ENCODE measurements at places on chromosomes 5 and 9.

DNA sequence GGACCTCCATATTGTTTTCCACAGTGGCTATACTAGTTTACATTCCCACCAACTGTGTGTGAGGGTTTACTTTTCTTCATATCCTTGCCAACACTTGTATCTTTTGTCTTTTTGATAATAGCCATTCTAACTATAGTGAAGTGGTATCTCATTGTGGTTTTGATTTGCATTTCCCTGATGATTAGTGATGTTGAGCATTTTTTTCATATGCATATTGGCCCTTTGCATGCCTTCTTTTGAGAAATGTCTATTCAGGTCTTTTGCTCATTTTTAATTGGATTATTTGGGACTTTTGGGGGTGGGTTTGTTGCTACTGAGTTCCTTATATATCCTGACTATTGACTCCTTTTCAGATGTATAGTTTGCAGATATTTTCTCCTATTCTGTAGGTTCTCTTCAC is 44.4 kb downstream of the FEM1C start:
- DNase-seq = no peak

DNA sequence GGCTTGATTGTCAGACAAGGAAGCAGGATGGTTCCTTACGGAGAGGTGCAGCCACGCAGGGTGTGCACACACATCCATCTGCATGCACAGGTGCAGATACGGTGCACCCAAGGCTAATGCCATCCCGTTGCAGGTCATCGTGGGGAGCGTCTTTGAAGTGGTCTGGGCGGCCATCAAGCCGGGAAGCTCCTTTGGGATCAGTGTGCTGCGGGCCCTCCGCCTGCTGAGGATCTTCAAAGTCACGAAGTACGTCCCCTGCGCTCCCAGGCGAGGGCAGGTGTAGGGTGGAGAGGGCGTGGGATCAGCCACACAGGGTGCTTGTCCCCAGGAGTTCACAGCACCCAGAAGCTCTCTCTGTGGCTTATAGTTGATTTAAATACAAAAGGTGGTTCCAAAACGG is 106.4 kb downstream of the CACNA1B start:
- no peak for DNase-seq

DNA sequence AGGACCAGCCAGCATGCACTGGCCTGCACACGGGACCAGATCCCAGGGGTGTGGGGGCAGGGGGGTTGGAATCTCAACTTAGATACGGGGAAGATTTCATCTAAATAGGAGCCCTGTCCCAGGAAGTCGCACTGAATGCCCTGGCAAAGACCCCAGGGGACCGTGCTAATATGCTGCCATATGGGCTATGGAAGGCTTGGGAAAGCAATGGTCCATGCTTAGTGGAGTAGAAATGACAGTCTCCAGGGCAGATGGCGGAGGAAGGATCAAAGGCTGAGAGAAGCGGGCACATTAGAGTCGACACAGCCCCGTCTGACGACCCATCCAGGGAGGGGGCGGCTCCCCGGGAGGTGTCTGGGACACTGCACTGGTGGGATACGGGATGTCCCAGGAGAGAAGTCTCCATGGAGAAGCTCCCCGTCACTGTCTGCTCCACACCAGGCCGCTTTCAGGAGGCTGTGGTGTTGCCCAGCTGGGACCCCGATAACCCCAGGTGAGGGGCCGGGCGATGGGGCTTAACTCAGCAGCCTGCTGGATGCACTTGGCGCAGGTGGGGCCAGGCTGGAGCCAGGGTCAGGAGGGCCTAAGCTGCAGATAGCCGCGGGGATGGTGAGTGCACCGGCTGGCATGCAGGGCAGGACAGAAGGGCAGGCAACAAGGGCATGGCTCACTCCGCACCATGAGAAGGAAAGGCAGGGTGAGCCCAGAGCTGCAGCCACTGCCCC is 377.7 kb upstream of the IRX1 start:
- DNase-seq = no peak

DNA sequence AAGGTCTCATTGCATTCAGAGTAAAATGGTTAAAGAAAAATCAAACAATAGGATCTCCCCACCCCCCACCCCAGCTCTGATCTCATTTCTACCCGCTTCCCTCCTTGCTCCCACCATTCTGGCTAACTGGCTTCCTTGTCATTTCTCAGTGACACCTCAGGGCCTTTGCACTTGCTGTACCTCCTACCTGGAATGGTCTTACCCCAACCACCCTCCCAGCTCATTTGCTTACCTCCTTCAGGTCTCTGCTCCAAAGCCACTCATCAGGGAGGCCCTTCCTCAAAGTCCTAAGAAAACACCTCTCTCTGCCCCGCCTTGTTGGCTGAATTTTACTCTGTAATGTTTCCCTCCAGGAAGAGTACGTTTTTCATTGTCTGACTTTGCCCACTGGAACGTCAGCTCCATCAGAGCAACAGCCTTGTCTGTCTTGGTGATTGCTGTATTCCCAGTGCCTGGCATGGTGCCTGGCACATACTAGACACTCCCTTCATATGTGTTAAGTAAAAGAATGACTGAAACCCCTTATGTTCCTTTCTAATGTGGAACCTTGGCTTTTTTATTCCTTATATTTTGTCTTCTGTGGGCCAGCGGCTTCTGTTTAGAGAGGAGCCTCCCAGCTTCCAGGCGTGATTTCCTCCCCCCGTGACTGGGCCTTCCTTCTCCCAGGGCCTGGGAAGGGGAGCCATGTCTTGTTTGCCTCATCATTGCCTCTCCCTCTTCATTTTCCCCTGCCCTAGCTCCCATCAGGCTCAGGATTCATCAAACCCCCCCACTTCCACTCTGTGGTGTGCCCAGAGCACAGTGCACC is 26.9 kb downstream of the NEURL1B start:
- no peak for DNase-seq

GRCh38 chr9:136302527-136302926 is 1.4 kb downstream of the CCDC187 start:
- no peak for DNase-seq

DNA sequence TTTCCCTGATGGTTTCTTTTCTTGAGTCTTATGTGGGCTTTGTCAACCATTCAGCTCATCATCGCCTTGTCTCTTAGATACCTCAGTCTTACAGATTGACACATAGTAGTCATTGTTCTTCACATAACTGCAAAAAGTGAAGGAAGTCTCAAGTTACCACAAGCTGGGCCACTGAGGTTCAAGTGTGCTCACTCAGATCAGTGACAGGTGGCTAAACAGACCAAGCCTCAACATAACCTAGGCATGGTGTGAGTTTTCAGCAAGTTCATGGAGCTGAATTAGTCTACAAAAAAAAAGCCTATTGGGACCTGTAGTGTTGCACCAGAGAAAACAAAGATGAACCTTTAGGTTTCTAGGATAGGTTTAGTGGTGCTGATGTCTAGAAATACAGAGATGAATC is 58.2 kb downstream of the RFK start:
- DNase-seq = no peak

GRCh38 chr5:149227168-149227826 is 44.4 kb upstream of the AFAP1L1 start:
- peak; percentile 45 for DNase-seq

DNA sequence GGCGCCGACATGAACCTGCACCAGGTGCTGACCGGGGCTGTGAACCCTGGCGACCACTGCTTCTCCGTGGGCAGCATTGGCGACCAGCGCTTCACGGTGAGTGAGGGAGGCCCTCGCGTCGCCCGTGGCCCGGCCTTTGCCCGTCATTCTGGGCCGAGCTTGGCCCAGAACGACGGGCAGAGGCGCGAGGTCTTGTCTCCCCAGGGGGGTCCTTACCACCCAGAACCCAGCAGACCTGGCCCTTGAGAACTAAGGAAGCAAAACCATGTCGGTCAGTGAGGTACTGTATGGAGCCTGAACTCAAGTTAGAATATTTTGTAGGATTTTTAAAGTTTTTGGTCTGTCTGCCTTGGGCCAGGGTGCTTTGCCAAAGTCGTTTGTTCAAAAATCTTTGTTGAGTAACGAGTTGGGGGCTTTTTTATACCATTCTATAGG is 691 bp downstream of the DMXL1 start:
- no peak for DNase-seq

GRCh38 chr9:31541721-31542281 is 842.6 kb upstream of the ACO1 start:
- DNase-seq = peak; percentile 18

DNA sequence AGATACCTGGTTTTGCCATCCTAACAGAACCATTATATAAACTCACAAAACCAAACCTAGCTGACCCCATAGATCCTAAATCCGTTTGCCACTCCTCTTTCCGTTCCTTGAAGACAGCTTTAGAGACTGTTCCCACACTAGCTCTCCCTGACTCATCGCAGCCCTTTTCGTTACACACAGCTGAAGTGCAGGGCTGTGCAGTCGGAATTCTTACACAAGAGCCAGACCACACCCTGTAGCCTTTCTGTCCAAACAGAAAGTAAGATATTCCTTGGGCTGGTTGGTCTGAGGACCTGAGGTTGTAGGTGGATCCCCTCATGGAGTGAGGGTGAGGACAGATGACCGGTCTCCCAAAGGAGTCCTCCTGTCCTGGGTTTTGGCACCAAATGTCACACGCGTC is 56.7 kb upstream of the NAA35 start:
- DNase-seq = no peak

DNA sequence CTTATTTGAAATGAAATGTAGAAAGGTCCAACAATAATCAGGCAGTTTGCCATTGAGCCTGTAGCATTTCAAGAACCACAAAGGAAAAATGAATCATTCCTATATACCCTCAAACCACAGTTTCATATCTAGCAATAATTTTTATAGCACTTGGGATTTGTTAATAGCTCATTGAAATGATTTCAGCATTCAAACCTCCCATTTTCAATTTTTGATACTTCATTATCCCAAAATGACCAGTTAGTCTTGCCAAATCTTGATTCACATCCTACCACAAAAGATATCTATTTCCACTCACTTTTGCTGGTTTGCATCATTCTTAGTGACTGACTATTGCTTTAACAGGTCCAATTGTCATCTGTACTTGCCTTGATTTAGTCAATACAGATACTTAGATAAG is 790.1 kb downstream of the TLE1 start:
- DNase-seq = peak; percentile 41

DNA sequence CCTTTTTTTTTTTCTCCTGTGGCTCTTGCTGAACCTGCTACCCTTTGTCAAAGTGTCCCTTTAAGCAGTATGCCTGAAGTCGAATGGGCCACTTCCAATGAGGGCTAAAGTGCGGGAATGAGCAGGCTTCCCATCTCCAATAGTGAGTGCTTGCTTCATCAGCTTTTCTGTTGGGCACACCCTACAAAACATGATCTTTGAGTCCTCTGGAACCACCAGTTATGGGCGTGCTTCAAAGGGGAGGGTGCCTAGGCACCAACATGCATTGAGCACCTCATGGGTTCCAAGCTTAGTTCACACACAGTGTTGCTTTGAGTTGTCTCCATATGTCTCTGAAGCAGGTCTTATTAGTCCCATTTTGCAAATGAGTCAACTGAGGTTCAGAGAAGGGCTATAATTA is 132.8 kb upstream of the CPEB4 start:
- no peak for DNase-seq

DNA sequence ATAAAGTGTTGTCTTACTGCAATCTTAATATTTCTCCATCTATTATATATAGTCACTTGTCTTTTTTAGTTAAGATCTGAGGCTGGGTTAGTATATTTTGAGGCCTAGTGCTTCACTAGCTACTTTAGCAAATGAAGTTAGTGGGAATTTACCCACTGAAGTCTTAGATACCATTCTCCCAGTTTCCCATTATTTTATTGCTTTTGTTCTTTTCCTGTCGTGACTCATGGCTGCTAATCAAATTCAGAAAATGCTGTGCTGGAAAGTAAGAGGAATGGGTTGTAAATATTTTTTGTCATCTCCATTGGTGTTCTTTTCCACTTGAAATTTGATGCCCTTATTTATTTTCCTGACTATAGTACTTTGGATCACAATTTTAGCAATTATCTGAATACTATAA is 14.2 kb downstream of the TCERG1 start:
- DNase-seq = peak; percentile 24

- DNase-seq = no peak
Observed at GRCh38 chr5:61993295-61993927, 312.6 kb upstream of the KIF2A start.

GRCh38 chr5:87258507-87258906 is 9.2 kb upstream of the RASA1 start:
- no peak for DNase-seq

DNA sequence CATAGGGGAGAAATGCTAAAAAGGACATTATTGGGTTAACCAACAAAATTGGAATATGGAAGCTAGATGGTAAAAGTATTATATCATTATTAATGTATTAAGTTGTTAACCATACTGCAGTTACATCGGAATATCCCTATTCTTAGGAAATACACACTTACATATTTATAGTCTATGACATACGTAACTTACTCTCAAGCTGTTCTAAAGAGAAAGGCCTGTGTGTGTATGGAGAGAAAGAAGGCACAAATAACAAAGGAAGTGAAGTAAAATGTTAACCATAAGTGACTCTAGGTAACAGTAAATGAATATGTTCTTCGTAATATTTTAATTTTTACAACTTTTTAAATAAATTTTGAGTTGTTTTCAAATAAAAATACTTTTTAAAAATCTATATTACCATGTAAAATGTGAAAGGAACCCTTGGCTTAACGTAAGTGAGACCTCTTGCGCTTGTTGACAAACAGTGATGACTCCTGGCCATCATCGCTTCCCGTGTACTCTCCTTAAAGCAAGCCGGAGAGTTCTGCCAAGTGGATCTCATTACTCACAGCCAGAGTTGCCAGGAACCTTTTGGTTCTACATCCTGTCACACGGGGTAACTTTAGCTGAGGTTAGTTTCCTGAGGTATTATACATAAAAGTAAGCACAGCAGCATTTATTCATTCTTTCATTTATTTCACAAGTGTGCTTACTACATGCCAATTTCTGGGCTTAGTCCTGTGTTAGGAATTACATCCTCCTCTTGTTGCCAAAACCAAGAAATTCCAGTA is 165.4 kb downstream of the EPB41L4A start:
- peak; percentile 39 for DNase-seq

GRCh38 chr5:109682383-109682782 is 7.3 kb upstream of the MAN2A1 start:
- no peak for DNase-seq

DNA sequence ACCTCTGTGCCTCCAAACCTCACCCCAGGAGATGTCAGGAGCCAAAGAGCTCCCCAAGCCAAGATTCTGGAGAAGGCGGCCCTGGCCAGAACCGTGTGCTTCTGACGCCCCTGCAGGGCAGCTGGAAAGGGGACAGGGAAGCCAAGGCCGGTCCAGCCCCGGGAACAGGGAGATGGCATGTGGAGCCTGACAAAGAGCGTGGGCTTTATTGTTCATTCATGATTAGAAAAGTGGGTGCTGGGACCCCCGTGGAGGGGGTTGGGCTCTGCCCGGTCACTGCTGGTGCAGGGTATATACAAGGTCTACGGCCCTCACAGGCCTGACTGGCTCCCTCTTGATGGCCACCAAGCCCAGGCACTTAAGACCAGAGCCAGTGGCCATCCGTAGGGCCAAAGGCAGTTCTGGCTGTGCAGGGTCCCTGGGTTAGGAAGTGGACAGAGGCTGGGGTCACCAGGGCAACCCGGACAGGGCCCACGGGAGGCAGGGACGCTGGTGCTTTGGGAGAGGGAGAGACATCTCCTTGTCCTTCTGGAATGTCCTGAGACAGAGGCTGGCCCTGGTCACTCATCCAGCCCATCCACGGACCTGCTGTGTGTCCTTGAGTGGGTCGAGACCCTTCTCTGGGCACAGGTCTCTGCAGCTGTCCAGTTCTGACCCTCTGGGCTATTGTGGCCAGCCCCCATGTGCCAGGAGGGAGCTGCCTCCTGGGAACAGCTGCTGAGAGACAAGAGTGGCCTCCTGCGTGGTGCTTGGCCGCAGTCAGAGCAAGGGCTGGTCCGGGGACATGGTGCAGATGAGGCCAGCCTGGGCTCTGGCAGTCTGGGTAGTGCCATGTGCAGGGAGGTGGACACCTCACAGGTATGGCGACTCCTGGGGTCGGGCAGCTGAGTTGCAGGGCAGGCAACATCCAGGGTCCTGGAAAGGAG is 12.5 kb downstream of the NINJ1 start:
- no peak for DNase-seq

All from astrocyte of the spinal cord (primary cell).